Fibroblast of skin of scalp (primary cell): ENCODE measurements at places on chromosomes 3 and 15.

GRCh38 chr3:119604878-119605277 is 7.2 kb downstream of the PLA1A start:
- peak; percentile 49 for DNase-seq

GRCh38 chr3:23873941-23874340 is 42.8 kb downstream of the NKIRAS1 start:
- peak; percentile 5 for DNase-seq

GRCh38 chr15:65222891-65223290 is 11.6 kb upstream of the CILP start:
- DNase-seq: no peak

DNA sequence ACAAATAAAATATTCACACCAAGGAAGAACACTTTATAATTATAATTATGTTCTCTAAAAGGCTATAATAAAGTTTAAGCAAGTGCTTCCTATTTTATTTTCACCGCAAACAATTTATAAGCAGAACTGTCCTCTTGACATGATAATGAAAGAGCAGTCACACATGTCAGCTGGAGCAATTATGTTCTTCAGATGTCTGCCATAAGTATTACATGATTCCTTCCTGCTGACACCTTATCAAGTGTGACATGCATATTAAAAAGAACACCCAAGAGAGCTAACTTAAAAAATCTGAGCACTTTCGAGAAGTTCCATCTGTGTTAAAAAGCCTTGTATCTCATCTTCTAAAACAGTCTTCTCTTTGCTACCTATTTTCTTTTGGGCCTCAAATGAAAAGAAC is 249.5 kb downstream of the SQOR start:
- no peak for DNase-seq

DNA sequence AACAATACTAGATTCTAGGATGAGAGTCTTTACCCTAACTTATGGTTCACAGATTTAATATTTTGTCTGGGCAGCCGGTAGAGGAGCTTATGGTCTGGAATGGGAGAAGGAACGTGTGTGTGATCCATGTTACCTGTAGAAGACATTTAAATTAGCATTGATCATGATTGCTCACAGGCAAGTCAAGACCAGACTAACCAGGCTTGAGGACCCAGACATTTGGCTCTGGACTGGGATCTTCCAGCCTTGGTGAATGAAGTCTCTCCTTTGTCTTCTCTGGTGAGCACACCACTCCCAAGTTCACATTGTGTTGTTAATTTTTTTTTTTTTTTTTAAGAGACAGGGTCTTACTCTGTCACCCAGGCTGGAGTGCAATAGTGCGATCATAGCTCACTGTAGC is 11.7 kb downstream of the ABHD2 start:
- no peak for DNase-seq

- peak; percentile 83 for DNase-seq
Observed at GRCh38 chr15:40044717-40045571, 6.0 kb upstream of the SRP14 start.

DNA sequence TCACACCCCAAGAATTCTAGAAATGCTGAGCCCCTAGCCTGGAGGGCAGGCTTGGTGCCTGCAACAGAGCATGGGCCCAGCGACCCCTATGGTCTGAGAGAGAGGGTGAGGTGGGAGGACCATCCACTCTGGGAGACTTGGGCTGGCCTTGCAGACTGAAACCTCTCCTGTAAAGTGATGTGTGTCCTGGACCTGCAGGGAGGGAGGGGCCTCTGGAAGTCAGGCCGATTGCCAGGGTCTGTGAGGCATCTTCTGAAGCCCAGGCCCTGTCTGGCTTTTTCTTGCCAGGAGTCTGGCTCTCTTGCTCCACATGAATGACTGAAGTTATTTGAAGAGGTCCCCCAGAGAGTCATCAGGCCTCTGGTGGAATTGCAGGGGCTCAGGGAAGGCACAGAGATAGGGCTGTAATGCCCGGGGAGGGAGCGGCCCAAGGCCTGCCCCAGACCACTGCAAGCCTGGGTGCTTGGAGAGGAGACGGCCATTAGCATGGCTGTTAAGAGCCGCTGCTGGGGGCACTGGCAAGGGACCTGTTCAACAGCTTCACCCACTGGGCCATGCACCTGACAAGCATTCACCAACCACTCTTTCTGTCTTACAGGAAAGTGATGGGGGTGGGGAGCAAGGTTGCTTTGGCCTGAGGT is 56.0 kb upstream of the CHRNA7 start:
- no peak for DNase-seq

GRCh38 chr3:9779721-9780457 is 10.1 kb upstream of the CAMK1 start:
- no peak for DNase-seq
